HS-27A (cell line): ENCODE measurements at places on chromosomes 2 and 18.

DNA sequence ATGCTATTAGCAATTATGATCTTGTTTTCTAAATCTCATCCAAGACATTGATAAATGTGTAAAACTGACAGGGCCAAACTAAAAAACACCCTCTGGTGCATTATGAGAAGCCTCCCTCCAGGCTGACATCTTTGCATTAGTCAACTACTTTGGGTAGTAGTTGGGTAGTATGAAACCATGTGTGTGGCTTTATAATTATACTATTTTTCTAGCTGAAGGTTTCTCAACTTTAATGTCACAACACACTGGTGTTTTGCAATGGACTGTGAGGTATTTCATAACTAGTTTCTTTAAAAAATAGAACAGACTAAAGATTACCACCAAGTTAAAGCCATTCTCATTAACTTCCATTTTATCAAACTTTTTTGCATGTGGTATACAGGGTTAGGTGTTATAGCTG, 73.1 kb upstream of the RBMS1 start:
- no peak for DNase-seq

GRCh38 chr2:75822336-75822735, 111.6 kb upstream of the GCFC2 start:
- no peak for DNase-seq

- DNase-seq, result no peak
These were observed 254.6 kb upstream of the PIK3C3 start for GRCh38 chr18:41700416-41700815.

DNA sequence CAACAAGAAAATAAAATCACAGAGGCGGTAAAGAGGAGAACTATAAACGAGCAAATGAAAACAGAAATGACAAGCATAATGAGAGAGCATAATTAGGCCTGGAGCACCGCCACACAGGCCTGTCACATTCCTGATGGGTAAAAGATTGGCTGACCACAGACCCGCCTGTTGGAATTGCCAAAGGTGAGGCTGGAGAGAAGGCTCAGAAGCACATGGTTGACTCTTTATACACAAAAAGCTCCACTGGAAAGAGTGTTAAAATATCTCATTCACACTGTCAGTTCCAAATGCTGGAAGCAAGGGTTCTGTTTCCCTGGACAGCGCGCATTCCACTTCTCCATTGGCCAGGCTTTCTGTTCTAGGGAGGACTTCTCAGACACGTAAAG, 5.9 kb upstream of the LGALSL start:
- DNase-seq, result no peak

- no peak for DNase-seq
These were observed 178.3 kb upstream of the GATA6 start for GRCh38 chr18:21991081-21991534.

GRCh38 chr2:63698786-63699548, 110.2 kb downstream of the MDH1 start:
- peak; percentile 52 for DNase-seq
